Parietal lobe (tissue), 2 donors: ENCODE measurements at places on chromosomes 12 and 14. TPM values are rescaled to one million over a fixed set of nuclear protein-coding genes. Genes with fewer than 3 reads are reported as not detected.

The SERPINA5 gene
- total RNA-seq, result not detected

The KCNH5 gene
- 30.4 TPM for total RNA-seq

The EMP1 gene
- total RNA-seq, result 7.8 TPM

The PMCH gene
- not detected for total RNA-seq

The TAS2R8 gene
- total RNA-seq, result 2.5 TPM

The MANSC4 gene
- total RNA-seq, result 0.63 TPM

The LMO3 gene
- 492 TPM for total RNA-seq

The TPH2 gene
- not detected for total RNA-seq

The TMEM63C gene
- total RNA-seq, result 21.6 TPM

The SELPLG gene
- 1.6 TPM for total RNA-seq

The INHBC gene
- total RNA-seq, result not detected

The CISTR gene
- not detected for total RNA-seq

The CEP290 gene
- total RNA-seq, result 101 TPM

The HOXC9 gene
- not detected for total RNA-seq

The FAM181A gene
- 1.6 TPM for total RNA-seq

The SOAT2 gene
- total RNA-seq, result not detected

The ASIC1 gene
- total RNA-seq, result 37.6 TPM

The C12orf50 gene
- 0.31 TPM for total RNA-seq

The SSPN gene
- 2.2 TPM for total RNA-seq

The PRPF39 gene
- 87.0 TPM for total RNA-seq

The ASCL1 gene
- total RNA-seq, result 15.0 TPM

The SLCO1B1 gene
- not detected for total RNA-seq

The MIS18BP1 gene
- 38.2 TPM for total RNA-seq

The TMEM52B gene
- total RNA-seq, result 0.63 TPM

The KLRF2 gene
- total RNA-seq, result not detected

The RTN1 gene
- total RNA-seq, result 797 TPM

The LAG3 gene
- total RNA-seq, result not detected

The P2RX2 gene
- not detected for total RNA-seq

The NEMF gene
- 187 TPM for total RNA-seq

The CDK17 gene
- total RNA-seq, result 154 TPM

The COX8C gene
- total RNA-seq, result not detected

The NTF3 gene
- total RNA-seq, result 8.5 TPM

The RASSF9 gene
- total RNA-seq, result 0.94 TPM

The GALNT16 gene
- 10.3 TPM for total RNA-seq

The C3AR1 gene
- 0.63 TPM for total RNA-seq

The TEX22 gene
- 0.94 TPM for total RNA-seq

The SMCO2 gene
- total RNA-seq, result 2.2 TPM

The C14orf39 gene
- total RNA-seq, result not detected

The GLT1D1 gene
- 8.1 TPM for total RNA-seq

The MEG3 gene
- 389 TPM for total RNA-seq

The LGR5 gene
- total RNA-seq, result 0.31 TPM

The RNASE11 gene
- total RNA-seq, result not detected

The GZMB gene
- total RNA-seq, result not detected

The STON2 gene
- total RNA-seq, result 45.1 TPM

The PDZRN4 gene
- total RNA-seq, result 59.5 TPM

The SERPINA3 gene
- total RNA-seq, result 1.3 TPM

The AP5M1 gene
- total RNA-seq, result 33.5 TPM

The TMEM119 gene
- total RNA-seq, result 0.94 TPM

The ZNF410 gene
- 84.5 TPM for total RNA-seq
